Right renal pelvis (tissue), 4 donors: ENCODE measurements at places on chromosomes 6 and 20.

DNA sequence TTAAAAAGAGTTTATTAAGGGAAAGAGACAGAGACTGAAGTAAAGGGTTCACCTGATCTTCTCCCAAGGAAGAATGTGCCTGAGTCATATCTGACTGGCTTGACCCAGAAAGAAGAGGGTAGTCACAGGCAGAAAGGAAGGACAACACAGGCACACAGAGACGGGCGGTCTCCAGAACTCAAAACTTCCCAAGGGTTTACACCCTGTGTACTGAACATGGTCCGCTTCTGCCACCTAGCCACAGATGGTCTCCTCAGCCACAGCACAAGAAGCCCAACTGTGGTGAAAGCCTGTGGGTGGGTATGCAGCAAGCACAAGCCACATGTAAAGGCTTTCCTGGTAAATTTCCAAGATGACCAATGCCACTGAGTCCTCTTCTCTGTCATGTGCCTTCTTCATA, 17.2 kb downstream of the UNC5CL start:
- no peak for DNase-seq

DNA sequence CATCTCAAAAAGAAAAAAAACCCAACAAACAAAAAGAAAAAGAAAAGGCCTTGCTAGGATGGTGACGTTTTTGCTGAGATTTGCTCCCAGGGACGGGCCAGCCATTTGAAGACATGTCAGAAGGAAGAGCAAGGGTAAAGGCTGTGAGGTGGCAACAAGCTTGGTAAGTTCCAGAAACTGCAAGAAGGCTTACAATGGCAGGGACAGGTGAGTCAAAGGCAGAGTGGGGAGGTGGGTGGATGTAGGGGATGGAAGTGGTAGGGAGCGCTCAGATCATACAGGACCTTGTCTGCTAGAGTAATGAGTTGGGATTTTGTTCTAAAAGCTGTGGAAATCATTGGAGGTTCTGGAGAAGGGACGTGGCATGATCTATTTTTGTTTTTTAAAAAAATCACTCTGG, 4.3 kb downstream of the KIF3B start:
- no peak for DNase-seq

DNA sequence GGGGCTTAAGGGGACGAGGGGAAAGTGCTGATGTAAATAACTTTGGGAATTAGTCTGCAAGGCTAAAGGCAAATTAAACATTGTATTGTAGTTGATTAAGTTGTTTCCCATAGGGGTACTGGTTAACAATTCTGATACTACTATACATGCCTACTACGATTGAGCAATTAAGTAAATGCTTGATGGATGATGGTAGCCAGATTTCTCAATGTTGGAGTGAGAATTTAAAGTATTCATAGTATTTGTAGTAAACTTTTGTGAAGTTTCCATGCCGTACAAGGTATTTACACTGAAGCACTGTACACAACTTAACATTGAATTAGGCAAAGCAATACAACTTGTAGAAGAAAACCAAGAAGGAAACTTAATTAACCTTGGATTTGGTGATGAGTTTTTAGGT, 852.3 kb downstream of the QKI start:
- no peak for DNase-seq

DNA sequence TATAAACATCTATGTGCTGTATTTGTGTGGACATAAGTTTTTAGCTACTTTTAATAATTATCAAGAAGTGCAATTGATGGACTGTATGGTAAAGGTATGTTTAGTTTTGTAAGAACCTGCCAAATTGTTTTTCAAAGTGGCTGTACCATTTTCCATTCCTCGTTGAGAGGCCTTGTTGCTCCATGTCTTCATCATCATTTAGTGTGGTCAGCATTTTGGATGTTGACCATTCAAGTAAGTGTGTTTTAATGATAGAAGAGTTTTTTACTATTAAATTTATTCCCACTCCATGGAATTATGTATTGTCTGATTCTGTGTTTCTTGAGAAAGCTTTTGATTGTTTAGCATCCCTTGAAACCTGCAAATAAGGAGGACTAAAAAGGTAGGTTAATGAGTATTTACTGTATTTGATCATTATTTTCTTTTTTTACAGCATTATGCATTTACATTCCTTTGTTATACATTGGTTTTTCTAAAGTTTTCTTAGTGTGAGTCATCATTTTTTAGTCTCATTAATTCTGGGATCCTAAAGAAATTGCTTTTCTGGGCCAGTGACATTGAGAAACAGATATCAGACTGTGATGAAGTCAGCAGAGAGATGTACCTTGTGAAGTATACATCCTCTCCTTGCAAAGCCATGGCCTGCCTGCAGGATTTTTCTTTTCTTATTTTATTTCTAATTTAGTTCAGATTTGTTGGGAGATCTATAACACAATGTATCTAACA, 312.8 kb upstream of the PTCHD4 start:
- no peak for DNase-seq

DNA sequence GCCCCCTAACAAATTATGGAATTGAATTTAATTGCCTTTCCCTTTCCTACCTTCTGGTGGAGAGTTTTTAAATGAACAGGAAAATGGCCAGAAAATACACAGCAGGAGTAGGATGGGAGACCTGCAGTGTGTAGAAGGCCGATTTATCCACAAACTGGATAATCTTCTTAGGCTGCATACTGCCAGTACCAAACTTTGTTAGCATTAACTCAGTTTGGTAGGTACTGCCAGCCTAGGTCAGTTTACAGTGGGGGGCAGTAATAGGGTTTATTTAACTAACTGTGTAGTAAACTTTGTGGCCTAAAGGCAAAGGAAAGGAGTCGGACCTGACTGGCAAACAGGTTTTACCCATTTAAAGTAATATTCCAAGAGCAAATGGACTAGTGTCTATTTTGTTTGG, 4.6 kb downstream of the NCOA3 start:
- no peak for DNase-seq

GRCh38 chr6:84050408-84050807, 16.8 kb downstream of the MRAP2 start:
- no peak for DNase-seq

GRCh38 chr6:109306733-109307132, 75.5 kb downstream of the CD164 start:
- DNase-seq, result no peak

DNA sequence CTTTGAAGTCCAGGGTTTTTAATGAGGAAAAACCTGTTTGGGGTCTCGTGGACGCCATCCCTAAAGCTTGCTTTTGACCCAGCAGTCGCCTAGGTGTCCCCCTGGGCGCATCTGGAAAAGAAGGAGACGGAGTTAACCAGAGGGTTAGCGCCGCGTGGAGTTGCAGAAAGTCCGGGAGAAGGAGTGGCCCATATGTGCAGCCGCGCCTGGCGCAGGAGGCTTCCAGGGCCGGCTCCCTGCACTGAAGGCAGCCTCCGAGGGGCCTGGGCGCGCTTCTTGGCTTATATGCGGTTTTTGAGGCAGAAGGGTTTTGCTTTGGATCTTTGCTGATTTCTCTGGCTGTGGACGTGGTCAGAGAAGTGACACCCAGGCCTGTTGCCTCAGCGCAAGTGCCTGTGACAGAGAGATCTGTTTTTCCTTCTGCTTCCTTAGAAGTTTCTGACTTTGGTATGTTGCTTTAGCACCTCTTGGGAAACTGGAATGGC, 987 bp downstream of the TMEM181 start:
- DNase-seq, result no peak

- no peak for DNase-seq
These were observed 1.7 kb downstream of the C20orf204 start for GRCh38 chr20:64037498-64038213.

DNA sequence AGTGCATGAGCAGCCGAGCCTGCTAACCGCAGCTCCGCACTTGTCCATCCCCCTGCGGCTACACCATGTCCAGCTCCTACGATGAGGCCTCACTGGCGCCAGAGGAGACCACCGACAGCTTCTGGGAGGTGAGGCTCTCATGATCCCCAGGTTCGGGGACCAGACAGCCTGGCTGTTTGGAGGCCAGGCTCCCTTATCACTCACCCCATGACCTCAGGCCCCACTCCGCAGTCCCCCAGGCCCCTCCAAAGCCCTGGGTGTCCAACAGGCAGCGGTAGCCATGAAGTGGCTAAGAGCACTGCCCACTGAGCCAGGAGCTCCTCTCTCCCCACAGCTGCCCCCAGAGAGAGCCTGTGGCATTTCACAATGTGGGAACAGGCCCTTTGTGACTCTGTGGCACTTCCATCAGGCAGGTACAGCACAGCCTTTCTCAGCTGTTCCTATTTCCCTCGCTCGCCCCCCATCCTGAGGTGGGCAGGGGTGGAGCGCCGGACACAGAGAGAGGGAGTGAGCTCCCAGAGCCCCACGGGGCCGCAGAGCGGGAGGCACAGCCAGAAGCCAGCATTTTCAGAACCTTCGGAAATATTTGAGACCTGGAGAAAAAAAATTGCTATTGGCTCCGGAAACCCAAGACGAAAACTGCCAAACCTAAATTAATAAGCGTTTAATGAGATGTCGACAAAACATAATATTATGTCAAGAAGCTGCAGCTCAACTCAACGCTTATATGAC, 29.7 kb downstream of the SPDEF start:
- DNase-seq, result no peak

- DNase-seq, result no peak
These were observed 1.9 kb downstream of the NT5E start for GRCh38 chr6:85451565-85452306.

DNA sequence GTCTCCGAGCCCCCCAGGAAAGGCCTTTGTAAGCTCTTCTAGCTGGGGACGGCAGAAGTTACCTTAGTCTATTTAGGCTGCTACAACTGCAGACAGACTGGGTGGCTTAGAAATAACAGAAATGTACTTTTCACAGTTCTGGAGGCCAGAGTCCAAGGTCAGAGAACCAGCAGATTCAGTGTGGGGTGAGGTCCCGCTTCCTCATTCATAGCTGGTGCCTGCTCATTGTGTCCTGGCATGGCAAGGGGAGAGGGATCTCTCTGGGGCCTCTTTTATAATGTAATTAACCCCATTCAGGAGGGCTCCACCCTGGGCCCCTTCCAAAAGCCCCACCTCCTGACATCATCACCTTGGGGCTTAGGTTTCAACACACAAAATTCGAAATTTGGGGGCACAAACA, 315.1 kb downstream of the CDH4 start:
- DNase-seq, result no peak

- DNase-seq, result no peak
These were observed 24.2 kb upstream of the TAGAP start for GRCh38 chr6:159068904-159069578.

DNA sequence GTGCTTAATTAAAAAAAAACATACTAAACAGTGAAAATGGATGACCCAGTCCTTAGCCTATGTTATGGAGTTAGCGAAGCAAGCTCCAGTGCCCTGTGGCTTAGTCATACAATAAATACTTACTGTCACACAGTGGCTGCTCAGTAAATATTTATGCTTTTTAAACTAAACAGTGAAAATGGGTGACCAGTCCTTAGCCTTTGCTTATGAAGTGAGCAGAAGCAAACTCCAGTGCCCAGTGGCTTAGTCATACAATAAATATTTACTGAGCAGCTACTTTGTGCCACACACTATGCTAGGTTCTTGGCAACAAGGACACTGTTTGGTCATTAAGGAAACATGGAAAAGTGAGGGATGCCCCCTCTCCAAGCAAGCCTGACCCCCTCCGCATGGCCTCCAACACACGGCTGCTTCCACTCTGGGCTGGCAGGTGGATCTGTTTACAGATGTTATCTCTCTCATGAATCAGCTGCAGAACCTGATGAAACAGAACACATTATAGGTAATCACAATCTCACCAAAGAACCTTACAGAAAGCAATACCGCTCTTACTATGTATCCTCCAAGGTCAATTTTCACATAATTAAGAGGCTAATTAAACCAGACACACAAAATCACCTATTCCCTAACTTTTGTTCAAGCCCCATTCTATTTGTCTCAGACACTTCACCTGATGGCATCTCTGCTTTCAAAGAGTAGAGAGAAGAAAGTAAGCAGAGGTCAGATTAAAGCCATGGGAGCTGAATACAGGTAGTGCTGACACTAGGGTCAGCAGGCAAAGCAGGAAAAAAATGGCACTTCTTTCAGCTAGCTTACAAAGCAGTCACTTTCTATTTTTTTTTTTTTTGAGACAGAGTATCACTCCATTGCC, 27.3 kb downstream of the CDK5RAP1 start:
- no peak for DNase-seq

- no peak for DNase-seq
These were observed 12.0 kb downstream of the XRN2 start for GRCh38 chr20:21315138-21315537.

DNA sequence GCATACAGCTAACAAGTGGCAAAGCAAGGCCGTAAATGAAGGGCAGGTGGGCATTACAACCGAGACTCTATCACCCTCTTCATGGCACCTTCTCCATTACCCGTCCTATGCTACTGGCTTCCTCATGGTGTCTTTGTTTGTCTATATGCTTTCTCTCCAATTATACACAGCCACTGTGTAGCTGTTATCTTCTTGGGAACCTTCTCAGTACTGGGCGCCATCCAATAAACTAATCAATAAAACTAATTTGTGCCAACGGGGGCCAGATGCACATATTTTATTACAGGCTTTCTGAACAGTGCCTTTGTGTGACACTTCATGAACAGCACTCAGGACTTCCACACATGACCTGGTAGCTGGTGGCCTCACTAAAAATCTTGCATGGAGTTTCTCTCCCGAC, 149.8 kb upstream of the PCSK2 start:
- DNase-seq, result no peak

GRCh38 chr6:35260591-35261570, 1.3 kb downstream of the ZNF76 start:
- no peak for DNase-seq

- DNase-seq, result no peak
These were observed 30.6 kb upstream of the RIPOR2 start for GRCh38 chr6:24966381-24966780.

GRCh38 chr20:45630371-45630770, 713 bp downstream of the WFDC9 start:
- DNase-seq, result no peak

DNA sequence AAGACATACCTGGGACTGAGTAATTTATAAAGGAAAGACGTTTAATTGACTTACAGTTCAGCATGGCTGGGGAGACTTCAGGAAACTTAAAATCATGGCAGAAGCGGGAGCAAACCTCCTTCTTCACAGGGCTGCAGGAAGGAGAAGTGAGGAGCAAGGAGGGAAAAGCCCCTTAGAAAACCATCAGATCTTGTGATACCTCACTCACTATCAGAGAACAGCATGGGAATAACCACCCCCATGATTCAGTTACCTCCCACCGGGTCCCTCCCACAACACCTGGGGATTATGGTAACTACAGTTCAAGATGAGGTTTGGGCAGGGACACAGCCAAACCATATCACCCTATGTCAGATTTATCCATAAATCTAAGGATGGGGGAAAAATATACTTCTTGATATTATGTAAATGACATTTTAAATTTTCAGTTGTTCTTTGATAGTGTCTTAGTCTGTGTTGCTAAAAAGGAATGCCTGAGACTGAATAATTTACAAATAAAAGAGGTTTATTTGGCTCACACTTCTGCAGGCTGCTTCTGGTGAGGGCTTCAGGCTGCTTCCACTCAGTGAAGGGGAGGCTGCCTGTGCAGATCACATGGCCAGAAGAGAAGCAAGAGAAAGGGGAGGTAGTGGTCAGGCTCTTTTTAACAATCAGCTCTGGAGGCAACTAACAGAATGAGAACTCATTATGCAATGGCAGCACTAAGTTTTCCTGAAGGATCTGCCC, 1.2 kb upstream of the MCM9 start:
- DNase-seq, result no peak

- DNase-seq, result no peak
These were observed 2.0 kb downstream of the HEY2 start for GRCh38 chr6:125751334-125751916.
